Stimulated activated CD4-positive, alpha-beta T cell treated with anti-CD3 and anti-CD28 coated beads, Interleukin-2, amount 100 ng/mL, for 4 hours (primary cell): ENCODE measurements at places on chromosomes 5 and 9.

- no peak for DNase-seq
These were observed 69.0 kb downstream of the TSPAN17 start for GRCh38 chr5:176716320-176716719.

- DNase-seq: no peak
These were observed 501.3 kb upstream of the RORB start for GRCh38 chr9:73995836-73996235.

- no peak for DNase-seq
These were observed 250.4 kb downstream of the RFK start for GRCh38 chr9:76143834-76144233.

DNA sequence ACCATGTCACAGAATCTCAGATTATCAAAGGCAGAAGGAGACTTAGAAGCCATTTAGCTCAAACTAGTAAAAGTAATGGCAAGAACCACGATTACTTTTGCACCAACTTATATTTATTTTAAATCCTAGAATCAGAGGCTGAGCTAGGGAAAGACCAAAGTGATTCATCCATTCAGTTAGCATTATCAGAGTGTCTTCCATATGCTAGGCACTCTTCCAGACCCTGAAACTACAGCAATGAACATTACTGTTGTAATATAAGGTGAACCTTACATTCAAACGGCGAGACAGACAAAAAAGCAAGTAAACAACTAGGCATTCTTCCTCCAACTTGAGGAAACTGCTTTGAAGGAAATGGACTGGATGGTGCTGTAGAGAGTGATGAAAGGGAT lies 7.9 kb downstream of the PDE6A start:
- no peak for DNase-seq

GRCh38 chr5:134073404-134073803 lies 41.1 kb upstream of the TCF7 start:
- DNase-seq: no peak

GRCh38 chr5:76579166-76579937 lies 43.9 kb downstream of the F2RL2 start:
- DNase-seq: no peak

GRCh38 chr5:55973296-55973695 lies 21.5 kb downstream of the IL6ST start:
- DNase-seq: no peak

DNA sequence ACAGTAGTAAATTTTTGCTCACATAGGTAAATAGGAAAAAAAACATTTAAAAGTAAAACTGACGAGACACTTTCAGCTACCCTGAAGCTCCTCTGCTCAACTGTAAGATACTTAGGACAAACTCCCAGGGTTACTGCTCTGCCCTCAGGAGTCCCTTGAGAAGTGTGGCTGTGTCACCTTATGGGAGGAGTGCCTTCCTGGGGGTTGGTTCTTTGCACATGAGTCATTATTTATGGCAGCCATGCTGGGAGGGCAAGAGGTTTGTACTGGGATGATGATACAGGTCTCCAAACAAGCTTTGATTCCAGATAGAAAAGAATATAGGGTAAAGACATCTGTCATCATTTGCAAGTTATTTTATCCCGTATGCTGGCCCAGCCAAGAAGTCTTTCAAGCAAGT lies 45.9 kb downstream of the TTC1 start:
- DNase-seq: no peak

DNA sequence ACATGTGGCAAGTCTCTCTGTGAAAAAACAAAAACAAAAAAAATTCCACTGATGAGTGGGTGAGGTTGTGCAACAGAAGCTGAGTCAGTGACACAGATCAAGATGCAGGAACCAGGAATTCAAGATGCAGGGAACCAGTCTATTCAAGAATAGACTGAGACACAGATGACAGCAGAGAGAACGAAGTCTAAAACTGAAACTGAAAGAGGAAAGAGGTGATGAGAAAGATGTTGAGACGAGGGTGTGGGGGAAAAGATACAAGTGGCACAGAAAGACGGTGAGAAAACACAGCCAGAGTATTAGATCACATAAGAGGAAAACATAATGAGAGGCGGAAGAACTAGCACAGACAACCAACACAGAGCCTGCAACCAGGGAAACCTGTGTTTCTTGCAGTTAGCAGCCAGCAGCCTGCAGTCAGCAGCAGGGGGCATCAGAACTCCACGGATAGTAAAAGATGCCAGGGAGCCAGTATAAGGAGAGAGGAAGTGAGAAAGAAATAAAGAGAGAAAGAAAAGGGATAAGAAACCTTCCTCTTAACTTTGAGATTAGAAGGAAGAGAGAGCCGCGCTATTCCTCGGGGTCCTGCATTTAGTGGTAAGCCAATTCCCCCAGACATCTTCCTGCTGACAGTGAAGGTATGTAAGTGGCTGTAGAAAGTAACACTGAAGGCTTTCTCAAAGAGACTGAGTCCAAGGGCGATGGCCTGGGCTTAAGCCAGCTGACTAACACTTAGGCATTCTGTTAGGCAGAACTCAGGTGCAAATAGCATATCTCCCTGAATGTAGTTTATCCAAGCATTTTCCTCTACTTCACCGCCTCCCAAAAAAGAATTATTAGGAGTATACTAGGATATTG lies 79.0 kb downstream of the TLR4 start:
- DNase-seq: peak; percentile 23
